Uterus (tissue), 4 donors: ENCODE measurements at places on chromosomes 5 and 9.

GRCh38 chr5:139445325-139446170, 6.2 kb upstream of the DNAJC18 start:
- H3K4me1 ChIP-seq = no peaks in the 10 kb centered on the region
- H3K27me3 ChIP-seq = no peaks in the 10 kb centered on the region
- H3K4me3 ChIP-seq = no peak overlapping the region
- DNase-seq = no peak

DNA sequence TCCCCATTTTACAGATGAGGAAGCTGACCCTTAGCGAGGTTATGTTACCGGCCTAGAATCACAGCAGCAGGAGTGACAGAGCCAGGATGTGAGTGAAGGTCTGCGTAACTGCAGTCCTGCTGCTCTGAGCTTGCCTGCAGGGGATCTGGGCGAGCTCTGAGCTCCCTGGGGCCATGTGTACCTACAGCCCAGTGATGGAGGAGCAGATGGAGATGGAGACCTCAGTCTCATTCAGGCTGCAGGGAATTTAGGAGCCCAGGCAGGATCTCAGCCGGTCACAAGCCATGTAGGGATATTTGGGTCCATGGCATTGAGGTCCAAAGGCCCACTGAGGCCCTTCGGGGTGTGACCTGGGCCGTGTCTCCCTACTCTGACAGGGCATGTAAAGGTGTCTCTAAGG, 170.6 kb downstream of the CACNA1B start:
- no peaks in the 10 kb centered on the region for H3K4me1 ChIP-seq
- no peak for DNase-seq
- H3K27me3 ChIP-seq = no peaks in the 10 kb centered on the region
- H3K4me3 ChIP-seq = no peak overlapping the region

DNA sequence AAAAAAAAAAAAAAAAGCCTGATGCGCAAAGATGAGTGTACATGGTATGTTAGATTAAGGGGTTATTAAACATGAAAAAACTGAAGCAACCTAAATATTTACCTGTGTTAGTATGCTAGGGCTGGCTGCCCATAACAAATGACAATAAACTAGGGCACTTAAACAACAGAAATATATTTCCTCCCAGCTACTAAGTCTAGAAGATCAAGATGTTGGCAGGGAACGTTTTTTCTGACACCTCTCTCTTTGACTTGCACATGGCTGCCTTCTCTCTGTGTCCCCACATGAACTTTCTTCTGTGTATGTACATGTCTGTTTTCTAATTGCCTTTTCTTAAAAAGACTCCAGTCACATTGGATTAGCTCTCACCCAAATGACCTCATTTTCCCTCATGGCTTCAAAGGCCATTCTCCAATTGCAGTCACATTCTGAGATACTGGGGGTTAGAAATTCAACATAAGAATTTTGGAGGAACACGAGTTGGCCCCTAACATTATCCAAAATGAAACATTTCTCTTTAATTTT, 694.5 kb downstream of the CDH9 start:
- H3K27me3 ChIP-seq = no peaks in the 10 kb centered on the region
- H3K27ac ChIP-seq = no peak overlapping the region
- no peaks in the 10 kb centered on the region for H3K36me3 ChIP-seq

- no peaks in the 10 kb centered on the region for H3K36me3 ChIP-seq
- DNase-seq = no peak
- no peak overlapping the region for H3K27ac ChIP-seq
- H3K4me1 ChIP-seq = no peaks in the 10 kb centered on the region
- H3K4me3 ChIP-seq = no peak overlapping the region
Observed at GRCh38 chr5:180606215-180606785, 15.0 kb upstream of the SCGB3A1 start.

DNA sequence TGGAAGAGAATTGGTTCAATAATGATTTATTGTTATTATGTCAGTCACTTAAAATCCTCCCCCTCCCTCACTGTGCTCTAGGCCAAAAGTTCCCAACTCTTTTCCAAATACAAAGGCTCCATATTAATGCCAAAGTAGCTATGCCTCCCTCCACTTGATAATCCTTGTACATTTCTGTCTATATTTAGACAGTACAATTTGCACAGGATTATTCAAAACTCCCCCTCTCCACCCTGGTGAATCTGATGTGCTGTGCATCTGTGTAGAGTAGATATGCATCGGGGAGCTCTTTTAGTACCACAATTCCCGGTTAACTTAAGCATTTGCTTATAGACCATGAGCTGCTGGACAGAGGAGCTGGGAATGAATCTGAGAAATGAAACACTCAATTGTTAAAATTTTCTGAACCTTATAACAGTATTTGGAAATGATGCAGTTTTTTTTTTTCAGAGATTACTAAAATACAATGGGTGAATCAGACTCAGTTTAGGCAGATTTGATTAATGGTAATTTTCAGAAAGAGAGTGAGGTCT, 27.6 kb downstream of the GLRA1 start:
- no peaks in the 10 kb centered on the region for H3K27me3 ChIP-seq
- no peak overlapping the region for H3K27ac ChIP-seq
- no peaks in the 10 kb centered on the region for H3K36me3 ChIP-seq
- DNase-seq = no peak
- no peak overlapping the region for H3K4me3 ChIP-seq

DNA sequence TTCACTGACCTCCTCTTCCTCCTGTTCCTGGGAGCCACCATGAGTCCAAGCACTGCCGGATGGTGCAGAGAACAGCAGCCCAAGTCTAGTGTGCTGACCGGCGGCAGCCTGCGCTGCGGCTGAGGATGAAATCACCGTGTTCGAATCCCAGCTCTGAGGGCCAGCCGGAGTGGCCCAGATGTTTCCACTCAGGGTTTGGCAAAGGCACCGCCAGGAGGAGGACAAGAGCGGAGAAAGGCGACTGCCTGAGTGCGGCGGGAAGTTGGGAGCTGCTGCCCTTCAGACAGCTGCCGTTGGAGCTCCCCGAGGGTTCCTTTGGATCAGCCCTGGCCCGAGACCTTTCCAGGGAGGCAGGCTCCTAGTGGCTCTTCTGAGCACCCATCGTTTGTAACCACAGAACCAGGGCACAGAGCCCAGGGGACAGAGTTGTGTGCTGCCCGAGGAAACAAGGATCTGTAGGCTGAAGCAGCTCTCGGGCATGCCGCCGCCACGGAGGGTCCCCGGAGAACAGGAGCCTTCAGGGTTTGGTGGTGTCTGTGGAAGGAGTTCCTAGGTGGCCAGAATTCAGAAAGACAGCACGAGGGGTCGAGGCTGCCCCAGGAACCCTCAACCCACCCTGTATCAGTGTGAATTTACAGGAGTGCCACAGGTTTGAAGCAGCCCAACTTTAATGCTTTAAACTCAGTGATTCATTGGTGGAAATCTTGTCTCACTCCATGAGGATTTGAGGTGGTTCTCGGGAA, 115.6 kb upstream of the COL5A1 start:
- H3K4me3 ChIP-seq = no peak overlapping the region
- no peaks in the 10 kb centered on the region for H3K27me3 ChIP-seq
- peak; percentile 64 for DNase-seq
- no peaks in the 10 kb centered on the region for H3K36me3 ChIP-seq

- H3K27me3 ChIP-seq = no peaks in the 10 kb centered on the region
- no peak overlapping the region for H3K4me3 ChIP-seq
- H3K4me1 ChIP-seq = no peaks in the 10 kb centered on the region
- H3K36me3 ChIP-seq = no peaks in the 10 kb centered on the region
- H3K27ac ChIP-seq = no peak overlapping the region
- no peak for DNase-seq
Observed at GRCh38 chr9:131724683-131725082, 15.2 kb downstream of the RAPGEF1 start.

DNA sequence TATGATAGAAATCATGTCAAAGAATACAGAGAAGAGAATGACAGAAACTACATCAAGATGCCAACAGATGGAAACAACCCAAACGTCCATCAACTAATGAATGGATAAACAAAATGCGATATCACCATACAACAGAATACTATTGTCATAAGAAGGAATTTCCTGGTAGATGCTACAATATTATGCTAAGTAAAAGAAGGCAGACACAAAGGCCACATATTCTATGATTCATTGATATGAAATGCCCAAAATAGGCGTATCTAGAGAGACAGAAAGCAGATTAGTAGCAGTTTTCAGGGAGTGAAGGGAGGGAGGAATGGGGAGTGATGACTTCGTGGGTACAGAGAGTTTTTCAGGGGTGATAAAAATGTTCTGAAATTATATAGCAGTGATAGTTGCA, 58.3 kb upstream of the AKNA start:
- no peak for DNase-seq
- H3K27ac ChIP-seq = peak overlapping the region; percentile 82
- H3K4me1 ChIP-seq = no peaks in the 10 kb centered on the region
- H3K4me3 ChIP-seq = no peak overlapping the region
- H3K27me3 ChIP-seq = no peaks in the 10 kb centered on the region
